NCI-H2171 treated with DMSO at 0.1 percent for 48 hours (cell line): ENCODE measurements at places on chromosomes 13 and 19.

GRCh38 chr13:29125191-29125933, 305.2 kb downstream of the MTUS2 start:
- no peak for DNase-seq

DNA sequence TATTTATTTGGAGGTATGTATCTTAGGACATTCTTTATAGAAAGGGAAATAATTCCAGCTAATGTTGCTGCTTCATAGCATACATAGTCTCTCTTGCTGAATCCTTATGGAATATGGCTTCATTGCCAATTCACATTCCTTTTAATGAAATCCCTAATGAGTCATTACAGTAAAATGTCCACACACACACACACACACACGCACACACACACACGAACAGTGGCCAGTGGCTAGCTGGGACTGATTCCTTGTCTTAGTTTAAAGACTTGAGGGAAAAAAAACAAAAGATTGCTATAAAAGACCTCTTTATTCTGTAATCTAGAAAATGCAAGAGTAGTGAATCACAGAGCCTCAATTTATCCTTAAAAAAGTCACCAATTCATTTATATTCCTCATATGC, 301.6 kb downstream of the SLITRK6 start:
- no peak for DNase-seq

GRCh38 chr19:51663650-51664049, 17.0 kb upstream of the SIGLEC14 start:
- no peak for DNase-seq

DNA sequence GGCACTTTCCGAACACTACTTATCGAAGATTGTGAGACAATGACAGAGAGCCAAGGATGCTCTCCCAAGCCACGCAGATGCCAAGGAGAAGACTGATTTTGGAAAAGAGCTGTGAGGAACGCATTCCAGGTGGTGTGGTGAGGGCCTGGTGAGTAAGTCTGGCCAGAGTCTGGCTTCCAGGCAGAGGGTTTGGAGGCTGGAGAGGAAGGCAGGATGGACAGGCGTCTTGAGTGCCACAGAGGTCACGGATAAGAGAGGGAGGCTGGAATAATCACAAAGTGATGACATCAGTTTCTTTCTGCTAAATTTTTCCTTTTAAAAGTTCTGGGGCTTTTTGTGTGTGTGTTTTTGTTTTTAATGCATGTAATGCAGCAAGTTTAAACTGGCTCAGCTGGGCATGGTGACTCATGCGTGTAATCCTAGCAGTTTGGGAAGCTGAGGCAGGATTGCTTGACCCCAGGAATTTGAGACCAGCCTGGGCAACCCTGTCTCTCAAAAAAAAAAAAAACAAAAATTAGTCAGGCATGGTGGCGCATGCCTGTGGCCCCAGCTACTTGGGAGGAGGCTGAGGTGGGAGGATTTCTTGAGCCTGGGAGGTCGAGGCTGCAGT, 235.1 kb downstream of the NALCN start:
- no peak for DNase-seq

DNA sequence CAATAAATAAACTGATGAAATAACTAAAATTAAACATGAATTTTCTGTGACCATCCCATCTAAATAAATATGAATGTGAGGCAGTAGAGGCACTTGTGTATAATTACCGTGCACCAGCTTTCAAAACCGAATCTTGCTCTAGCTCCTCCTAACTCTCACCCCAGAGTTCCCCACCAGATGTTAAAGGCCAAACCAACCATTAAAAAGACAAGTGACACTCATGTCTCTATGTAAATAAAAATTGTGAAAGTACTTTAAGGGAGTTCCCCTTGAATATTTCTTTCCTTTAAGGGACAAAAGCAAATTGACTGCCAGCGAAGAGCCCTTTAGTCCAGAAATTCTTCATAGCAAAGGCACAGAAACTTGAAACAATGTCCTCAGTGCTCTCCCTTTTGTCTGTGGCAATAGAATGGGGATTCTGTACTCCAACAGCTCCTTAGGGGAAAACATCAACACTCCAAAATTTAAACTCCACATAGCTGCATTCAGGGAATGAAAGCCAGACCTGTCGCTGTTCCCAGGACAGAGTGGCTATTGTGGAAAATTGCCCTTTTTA, 101.7 kb upstream of the SOX21 start:
- no peak for DNase-seq

DNA sequence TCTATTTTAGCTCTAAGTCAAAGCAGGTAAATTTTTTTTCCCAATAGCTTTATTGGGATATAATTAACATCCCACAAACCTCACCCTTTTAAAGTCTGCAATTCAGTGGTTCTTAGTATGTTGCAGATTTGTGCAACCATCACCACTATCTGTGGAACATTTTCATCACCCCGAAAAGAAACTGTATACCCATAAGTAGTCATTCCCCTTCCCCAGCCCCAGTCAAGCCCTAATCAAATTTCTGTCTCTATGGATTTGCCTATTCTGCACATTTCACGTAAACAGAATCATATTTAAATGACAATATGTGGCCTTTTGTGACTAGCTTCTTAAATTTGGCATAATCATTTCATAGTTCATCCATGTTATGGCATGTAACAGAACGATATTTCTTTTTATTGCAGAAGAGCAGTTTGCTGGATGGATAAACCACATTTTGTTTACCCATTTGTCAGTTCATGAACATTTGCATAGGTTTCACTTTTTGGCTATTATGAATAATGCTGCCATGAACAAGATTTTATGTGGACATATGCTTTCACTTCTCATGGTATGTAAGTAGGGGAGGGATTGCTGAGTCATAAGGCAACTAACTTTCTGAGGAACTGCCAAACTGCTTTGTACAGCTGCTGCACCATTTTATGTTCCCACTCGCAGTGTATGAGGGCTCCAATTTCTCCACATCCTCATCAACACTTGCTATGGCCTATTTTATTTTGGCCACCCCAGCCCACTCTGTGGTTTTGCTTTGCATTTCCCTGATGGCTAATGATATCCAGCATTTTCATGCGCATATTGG, 10.9 kb downstream of the SLC46A3 start:
- DNase-seq, result no peak

DNA sequence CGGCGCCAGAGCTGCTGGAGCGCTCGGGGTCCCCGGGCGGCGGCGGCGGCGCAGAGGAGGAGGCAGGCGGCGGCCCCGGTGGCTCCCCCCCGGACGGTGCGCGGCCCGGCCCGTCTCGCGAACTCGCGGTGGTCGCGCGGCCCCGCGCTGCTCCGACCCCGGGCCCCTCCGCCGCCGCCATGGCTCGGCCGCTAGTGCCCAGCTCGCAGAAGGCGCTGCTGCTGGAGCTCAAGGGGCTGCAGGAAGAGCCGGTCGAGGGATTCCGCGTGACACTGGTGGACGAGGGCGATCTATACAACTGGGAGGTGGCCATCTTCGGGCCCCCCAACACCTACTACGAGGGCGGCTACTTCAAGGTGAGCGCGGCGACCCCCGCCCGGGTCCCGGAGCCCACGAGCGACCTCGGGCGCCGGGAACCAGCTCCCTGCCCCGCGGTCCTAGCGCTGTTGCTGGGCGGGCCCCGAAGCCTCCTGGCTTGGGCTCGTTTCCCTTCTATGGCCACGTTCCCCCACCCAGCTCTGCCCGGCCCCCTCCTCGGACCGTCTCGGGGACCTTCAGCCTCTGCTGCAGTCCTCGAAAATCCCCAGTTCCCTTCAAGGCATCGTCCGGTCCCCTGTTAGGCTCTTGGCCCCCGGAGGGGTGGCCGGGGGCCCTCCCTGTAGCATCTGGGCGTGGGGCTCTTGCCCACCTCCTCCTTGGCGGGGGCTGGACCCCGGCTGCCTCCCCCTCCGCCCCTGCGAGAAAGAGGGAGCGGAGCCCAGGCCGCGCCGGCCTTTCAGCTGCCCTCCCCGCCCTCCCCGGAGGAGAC, at the start of gene CDC34:
TSS of gene CDC34 (plus strand) at position 8 of the 808 bp plus-strand sequence. CDS start at position 180, 172 bp downstream.
- no peak for DNase-seq

DNA sequence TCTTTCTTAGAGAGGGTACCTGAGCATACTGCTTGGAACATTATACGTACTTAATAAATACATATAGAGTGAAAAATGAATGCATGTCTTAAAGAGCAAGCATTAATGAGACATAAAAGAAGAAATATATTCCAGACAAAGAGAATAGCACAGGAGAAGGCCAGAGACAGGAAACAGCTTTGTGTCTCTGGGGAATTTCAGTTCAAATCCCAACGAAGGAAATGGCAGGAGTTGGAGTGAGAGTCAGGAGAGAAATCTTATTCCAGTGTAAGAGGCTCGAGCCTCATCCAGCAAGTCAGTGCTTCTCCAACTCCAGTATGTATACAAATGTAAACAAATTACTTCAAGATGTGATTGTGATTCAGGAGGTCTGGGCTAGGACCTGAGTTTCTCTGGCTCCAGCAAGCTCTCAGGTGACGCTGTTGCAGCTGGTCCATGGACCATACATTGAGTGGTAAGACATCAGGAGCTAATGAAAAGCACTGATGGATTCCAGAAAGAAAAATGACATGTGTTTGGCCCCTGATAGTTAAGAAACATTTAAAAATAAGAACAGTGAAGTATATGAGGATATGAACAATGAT, 108.2 kb downstream of the RAP2A start:
- DNase-seq, result no peak

DNA sequence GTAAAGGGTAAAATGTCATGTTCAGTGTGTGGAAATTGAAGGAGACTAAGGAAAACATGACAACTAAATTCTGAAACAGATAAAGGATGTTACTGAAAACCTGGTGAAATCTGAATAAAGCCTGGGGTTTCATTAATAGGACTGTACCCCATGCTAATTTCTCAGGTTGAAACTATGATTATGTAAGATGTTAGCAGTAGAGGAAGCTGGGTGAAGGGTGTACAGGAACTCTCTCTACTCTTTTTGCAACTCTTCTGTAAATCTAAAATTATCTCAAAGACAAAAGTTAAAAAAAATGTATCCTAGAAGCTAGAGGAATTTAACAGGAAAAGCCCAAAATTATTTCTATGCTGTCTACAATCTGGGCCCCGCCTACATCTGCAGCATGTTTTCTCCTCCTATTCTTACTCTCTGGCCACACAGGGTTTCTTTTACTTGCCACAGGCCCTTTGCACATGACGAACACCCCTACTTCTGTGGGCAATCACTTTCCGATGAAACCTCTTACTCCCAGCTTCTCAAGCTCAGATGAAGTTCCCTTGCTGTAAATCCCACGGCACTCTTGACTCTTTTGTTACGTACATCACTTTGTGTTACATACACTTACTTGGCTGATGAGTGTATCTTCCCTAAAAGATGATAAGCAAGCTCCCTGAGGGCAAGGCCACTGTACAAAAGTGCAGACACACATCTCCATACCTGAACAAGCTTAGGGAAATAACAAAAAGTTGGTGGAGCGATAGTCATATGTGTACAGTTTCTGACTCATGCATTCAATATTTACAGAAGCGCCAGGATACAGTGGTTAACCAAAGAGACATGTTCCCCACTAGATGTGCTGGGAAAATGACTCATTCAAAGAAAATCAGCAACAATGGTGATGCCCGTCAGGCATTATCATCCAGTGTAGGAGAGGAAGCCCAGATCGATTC, 32.6 kb downstream of the RUBCNL start:
- DNase-seq, result no peak

- DNase-seq, result no peak
Observed at GRCh38 chr19:54393381-54393780, 21.9 kb upstream of the TTYH1 start.
